ENCODE measurements at places on chromosomes 2 and 18.
A peak's percentile ranks its signal among the peaks of the same experiment; 100 is the strongest.

DNA sequence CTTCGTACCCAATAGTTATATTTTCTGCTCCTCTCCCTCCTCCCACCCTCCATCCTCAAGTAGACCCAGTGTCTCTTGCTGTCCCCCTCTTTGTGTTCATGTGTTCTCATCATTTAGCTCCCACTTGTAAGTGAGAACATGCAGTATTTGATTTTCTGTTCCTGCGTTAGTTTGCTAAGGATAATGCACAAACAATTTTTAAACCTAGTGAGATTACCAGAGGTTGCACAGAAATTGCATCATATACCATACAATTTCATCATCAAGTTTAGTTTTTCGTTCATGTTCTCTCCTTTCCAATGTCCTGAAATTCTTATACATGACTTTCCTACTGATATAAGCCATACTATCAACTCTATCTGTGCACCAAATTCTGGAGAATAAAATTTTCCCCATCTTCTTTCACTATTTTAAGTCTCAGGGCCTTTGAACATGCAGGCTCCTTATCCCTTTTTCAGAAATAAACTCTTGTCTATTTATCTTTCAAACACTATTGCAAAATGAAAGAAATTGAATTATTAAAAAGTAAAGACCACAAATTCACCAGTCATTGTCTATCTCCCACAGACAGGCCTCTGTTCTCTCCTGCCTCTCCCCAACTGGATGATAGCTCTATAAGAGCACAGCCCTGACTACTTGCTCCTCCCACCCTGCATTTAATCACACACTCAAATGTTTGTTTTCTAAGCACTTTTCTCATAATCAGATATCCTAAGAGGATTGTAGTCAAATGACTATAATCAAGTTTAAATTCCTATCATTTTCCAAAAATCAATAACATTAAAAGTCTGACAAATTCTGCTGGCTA, 27.2 kb upstream of the B4GALT6 start:
- no peak for DNase-seq

GRCh38 chr2:222756951-222757650, 85.6 kb downstream of the MOGAT1 start:
- DNase-seq, result no peak

DNA sequence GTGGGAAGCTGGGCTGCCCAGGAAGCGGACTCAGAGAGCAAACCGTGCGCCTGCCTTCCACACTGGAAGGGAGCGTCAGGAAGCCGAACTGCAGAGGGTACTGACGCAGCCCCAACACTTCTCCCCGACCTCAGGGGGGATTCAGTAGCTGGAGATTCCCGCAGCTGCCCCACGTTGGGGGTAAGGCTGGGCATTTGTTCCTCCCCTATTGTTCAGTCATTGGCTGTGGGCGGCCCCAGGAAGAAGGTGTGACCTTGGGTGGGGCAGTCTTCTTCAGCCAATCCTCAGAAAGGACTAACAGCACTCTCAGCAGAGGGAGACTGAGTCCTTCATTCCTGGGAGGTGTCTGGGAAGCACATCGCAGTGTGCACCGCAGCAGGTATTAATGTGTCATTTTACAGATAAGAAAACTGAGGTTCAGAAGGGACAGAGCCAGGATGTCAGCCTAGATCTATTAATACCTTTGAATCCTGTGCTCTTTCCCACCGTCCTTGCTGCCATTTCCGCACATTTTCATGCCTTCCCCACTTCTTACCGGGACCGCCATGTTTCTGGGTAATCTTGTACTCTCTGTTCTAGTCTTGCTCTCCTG, 12.1 kb upstream of the C18orf32 start:
- DNase-seq, result peak; percentile 19

DNA sequence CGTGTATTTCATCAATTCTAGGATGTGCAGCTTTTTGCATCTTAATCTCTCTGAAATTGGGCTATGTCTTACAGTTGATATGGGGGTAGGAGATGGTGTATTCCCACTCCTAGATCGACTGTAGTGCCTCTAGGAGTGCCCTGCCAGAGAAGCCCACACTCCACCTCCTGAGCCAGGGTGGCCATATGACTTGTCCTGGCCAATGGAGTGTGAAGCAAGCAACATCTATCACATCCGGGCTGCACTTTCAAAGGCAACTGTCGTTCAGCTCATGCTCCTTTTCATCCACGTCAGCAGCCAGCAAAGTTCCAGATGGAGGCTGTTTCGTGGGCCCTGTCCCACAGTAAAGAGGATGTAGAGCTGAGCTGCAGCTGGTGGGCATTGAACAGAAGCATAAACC, 149.4 kb upstream of the SLC1A4 start:
- DNase-seq, result no peak

DNA sequence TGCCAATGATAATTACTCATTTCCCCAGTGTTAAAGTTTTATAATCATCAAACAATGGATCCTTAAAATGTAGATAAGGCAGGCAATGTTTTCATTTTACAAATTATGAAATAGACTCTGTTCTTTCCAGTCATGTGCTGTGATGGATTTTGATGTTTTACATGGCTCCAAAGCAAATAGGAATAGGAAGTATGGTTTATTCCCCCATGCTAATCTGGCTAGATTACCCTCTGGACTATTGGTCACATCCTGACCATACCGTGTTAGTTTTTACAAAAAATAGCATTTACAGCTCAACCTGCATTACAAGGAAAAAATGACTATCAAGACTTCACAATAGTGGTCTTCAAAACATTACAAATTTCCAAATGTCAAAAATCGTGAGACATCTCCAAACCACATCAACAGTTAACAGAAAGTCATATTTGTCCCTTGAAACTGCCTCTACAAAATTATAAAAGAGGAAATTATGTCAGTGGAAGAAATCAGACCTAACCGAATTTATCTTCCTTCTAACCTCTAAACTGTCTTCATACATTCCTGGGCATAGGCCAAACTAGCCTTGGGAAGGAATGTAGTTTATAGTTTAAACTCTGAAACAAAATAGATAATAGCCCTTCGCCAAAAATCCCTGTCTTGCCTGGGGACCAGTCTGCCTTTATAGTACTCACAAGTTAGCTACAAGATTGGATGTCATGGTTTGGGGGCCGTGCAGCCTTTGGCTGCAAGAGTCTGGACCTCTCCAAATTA, 1941.2 kb upstream of the CELF4 start:
- DNase-seq, result no peak

DNA sequence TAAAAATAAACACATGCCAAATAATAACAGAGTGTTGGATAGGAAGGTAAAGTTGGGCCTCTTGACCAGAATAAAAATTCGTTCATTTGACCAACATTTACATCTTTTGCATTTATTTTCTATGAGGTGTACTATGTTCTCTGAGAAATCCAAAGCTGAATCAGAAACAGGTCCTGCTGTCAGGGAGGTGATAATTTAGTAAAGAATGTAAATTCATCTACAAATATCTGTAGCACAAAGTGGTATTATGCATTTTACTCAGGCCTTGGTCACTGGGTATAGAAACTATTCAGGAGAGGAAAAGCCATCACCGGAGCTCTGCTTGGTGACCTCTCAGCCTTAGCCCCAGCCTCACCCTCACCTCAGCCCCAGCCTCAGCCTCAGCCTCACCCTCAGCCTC, 208.9 kb downstream of the SPP2 start:
- no peak for DNase-seq

All from WTC11 (cell line).